ENCODE measurements at places on chromosomes 7 and 10.

GRCh38 chr10:127910464-127910770 is 3.5 kb downstream of the PTPRE start:
- no peak overlapping the region for H3K27ac ChIP-seq
- H3K4me3 ChIP-seq, result no peak overlapping the region
- no peaks in the 10 kb centered on the region for H3K36me3 ChIP-seq
- H3K27me3 ChIP-seq, result peaks cover 8% of the 10 kb centered on the region
- peak; percentile 45 for DNase-seq
- H3K4me1 ChIP-seq, result peaks cover 18% of the 10 kb centered on the region

- no peaks in the 10 kb centered on the region for H3K4me1 ChIP-seq
- no peak overlapping the region for H3K27ac ChIP-seq
- no peaks in the 10 kb centered on the region for H3K27me3 ChIP-seq
- no peaks in the 10 kb centered on the region for H3K36me3 ChIP-seq
These were observed 220.2 kb downstream of the DGKI start for GRCh38 chr7:137626469-137627067.

DNA sequence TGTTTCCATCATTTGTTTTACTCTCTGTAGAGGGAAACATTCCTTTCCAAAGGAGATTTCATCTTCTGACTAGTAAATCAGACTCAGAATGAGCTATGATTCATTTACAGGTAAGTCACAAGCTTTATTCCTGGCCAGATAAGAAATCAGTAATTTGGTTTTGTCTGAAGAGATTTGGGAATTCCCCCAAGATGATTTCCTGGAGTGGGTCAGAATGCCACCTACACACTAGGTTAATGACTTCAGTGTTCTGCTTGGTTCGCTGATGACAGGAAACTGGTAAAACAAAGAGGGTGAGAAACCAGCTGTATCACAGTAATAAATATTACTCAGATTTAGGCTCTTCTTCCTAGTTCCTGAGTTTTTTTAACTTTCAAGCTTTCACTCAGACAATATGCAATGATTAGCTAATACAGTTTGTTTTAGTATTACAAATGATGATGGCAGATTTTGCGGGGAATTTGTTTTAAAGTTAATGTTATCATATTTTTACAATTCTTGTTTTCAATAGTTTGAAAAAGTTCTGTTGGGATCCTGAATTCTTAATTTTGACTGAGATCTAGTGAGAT is 8.3 kb upstream of the ASZ1 start:
- DNase-seq, result no peak
- H3K4me3 ChIP-seq, result no peak overlapping the region
- no peak overlapping the region for H3K27ac ChIP-seq
- H3K27me3 ChIP-seq, result no peaks in the 10 kb centered on the region
- no peaks in the 10 kb centered on the region for H3K36me3 ChIP-seq
- no peaks in the 10 kb centered on the region for H3K4me1 ChIP-seq

DNA sequence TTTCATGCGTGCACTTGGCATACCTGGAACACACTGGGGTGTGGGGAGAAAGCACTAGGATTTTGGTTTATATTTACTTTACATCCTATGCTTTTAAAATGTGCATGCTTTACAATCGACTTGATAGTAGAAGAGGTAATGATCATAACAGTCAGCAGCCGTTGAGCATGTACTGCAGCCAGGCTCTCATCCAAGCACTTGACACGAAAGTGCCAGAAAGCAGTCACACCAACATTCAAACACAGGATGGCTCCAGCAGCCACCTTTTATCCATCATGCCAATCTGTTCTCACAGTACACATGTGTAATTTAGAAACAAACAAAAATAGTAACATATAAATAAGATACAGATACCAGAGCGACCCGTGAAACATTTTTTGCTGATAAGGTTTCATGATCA is 1.2 kb upstream of the FAM241B start:
- H3K36me3 ChIP-seq, result peaks cover 8% of the 10 kb centered on the region
- H3K27me3 ChIP-seq, result peaks cover 22% of the 10 kb centered on the region
- H3K4me1 ChIP-seq, result peaks cover 8% of the 10 kb centered on the region
- H3K27ac ChIP-seq, result no peak overlapping the region
- no peak overlapping the region for H3K4me3 ChIP-seq

DNA sequence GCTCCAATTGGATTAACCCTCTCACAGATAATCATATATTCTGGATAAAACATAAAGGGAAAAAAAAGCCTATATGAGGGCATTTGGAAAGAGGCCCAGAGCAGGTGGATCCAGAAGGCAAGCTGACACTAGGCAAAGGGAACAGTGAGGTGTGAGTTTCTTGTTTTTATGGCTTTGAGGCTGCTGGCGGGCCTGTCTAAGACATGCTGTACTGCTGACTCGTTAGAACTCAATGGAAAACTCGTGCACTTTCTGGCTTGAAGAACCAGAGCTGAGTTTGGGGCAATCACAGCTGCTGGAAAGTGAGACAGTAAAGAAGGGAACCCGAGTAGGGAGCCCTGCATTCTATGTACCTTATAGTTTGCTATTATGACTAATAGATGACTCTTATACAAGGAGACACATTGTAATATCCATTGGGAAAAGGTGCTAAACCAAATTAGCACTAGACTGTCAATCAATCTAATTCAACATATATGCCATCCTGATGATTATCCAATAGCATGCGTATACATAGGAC is 637.1 kb downstream of the GATA3 start:
- DNase-seq, result no peak
- H3K36me3 ChIP-seq, result no peaks in the 10 kb centered on the region
- H3K27me3 ChIP-seq, result no peaks in the 10 kb centered on the region
- no peak overlapping the region for H3K4me3 ChIP-seq
- no peaks in the 10 kb centered on the region for H3K4me1 ChIP-seq

DNA sequence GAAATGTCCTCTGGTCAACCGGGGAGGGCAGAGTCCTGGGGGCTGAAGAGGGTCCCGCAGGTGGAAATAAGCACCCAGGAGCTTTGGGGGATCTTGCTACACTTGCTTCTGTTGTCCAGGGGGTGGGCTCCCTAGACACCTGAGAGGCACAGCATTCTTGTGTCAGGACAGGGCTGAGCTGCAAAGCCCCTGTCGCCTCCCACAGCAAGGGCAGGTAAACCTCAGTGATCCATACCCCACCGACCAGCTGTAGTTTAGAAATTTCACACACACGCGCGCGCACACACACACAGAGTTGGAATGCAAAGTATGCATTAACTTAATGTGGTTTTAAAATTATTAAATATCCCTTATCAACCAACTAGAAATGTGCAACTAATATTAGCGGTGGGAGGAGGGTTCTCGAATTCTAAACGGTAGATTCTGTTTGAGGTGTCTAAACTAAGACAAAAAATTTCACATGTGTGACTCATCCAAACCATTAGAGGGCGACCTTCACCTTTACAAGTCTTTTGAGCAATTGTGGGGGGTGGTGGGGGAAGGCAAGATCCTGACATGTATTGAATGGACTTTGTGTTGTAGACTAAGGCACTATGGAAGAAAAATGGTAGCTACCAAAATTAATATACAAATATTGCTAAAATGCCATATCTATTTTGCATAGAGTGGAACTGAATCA is 34.3 kb upstream of the PTF1A start:
- H3K4me3 ChIP-seq, result no peak overlapping the region
- H3K4me1 ChIP-seq, result peaks cover 6% of the 10 kb centered on the region
- DNase-seq, result peak; percentile 63
- H3K27ac ChIP-seq, result no peak overlapping the region
- no peaks in the 10 kb centered on the region for H3K36me3 ChIP-seq

DNA sequence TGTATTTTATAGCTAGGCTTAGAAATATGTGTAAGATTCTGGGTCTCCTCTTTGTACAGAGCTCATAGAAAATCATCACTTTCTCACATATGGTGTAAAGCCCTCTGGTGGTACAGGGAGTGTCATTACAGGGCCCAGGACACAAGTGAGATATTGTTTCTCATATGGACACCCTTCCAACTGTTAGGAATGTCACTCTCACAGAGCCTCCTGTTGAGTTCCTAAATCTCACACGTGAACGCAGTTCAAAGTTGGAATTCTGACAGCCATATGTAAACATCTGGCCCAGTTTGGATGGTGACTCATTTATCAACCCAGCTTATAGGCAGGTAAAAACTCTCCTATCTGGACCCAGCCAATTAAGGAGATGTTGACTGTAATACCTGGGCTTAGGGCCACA is 35.4 kb upstream of the ZNF107 start:
- no peaks in the 10 kb centered on the region for H3K36me3 ChIP-seq
- H3K27me3 ChIP-seq, result no peaks in the 10 kb centered on the region
- no peaks in the 10 kb centered on the region for H3K4me1 ChIP-seq
- H3K4me3 ChIP-seq, result no peak overlapping the region
- DNase-seq, result no peak

GRCh38 chr10:34626158-34626880 is 188.8 kb downstream of the PARD3 start:
- no peak overlapping the region for H3K4me3 ChIP-seq
- H3K27ac ChIP-seq, result no peak overlapping the region
- no peak for DNase-seq
- peaks cover 8% of the 10 kb centered on the region for H3K4me1 ChIP-seq
- H3K36me3 ChIP-seq, result peaks cover 14% of the 10 kb centered on the region
- no peaks in the 10 kb centered on the region for H3K27me3 ChIP-seq

GRCh38 chr10:118955951-118956801 is 73.3 kb upstream of the NANOS1 start:
- no peaks in the 10 kb centered on the region for H3K36me3 ChIP-seq
- H3K27ac ChIP-seq, result no peak overlapping the region
- no peaks in the 10 kb centered on the region for H3K27me3 ChIP-seq
- no peak overlapping the region for H3K4me3 ChIP-seq

GRCh38 chr7:8594115-8594514 is 160.7 kb downstream of the NXPH1 start:
- H3K27ac ChIP-seq, result no peak overlapping the region
- H3K4me3 ChIP-seq, result no peak overlapping the region
- no peaks in the 10 kb centered on the region for H3K36me3 ChIP-seq
- H3K27me3 ChIP-seq, result no peaks in the 10 kb centered on the region
- H3K4me1 ChIP-seq, result no peaks in the 10 kb centered on the region

DNA sequence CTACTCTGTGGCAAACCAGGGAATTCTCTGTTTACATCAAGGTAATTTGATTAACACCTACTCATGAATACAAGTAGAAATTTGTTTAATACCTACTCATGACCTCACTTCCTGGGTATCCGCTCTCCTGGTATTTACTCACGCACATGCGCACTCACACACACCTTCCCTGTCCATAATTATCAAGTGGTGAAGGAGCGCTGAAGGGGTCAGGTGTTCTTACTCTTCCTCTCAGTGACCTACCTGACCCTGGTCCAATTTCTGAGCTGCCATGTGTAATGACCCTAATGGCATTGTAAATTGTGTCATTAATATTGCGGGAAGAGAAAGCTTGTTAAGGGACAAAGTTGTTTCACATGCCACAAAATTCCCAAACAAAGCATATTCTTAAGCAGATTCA is 41.3 kb upstream of the TRIL start:
- H3K36me3 ChIP-seq, result no peaks in the 10 kb centered on the region
- no peaks in the 10 kb centered on the region for H3K4me1 ChIP-seq
- no peak overlapping the region for H3K27ac ChIP-seq
- DNase-seq, result no peak
- H3K27me3 ChIP-seq, result peaks cover 9% of the 10 kb centered on the region
- H3K4me3 ChIP-seq, result no peak overlapping the region

- no peak overlapping the region for H3K4me3 ChIP-seq
- DNase-seq, result no peak
- H3K36me3 ChIP-seq, result no peaks in the 10 kb centered on the region
- H3K27me3 ChIP-seq, result no peaks in the 10 kb centered on the region
These were observed 86.6 kb downstream of the ADARB2 start for GRCh38 chr10:1650542-1651269.

DNA sequence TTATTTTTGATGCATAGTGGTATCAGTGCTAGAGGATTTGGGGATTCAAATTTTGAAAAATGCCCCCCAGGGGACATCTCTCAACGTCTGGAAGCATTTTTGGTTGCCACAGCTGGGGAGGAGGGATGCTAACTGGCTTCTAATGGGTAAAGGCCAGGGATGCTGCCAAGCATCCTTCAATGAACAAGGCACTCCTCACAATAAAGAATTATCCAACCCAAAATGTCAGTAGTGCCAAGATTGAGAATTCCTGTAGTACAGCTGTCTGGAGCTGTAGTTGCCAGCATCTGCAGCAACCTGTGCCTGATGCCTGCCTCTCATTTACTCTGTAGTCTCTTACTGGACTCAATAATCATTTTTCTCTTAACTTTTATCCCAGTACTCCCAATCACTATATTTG is 53.5 kb downstream of the SEPTIN7 start:
- peaks cover 2% of the 10 kb centered on the region for H3K4me1 ChIP-seq
- H3K36me3 ChIP-seq, result peaks cover 14% of the 10 kb centered on the region
- DNase-seq, result no peak

- no peaks in the 10 kb centered on the region for H3K36me3 ChIP-seq
- no peak for DNase-seq
- peaks cover 5% of the 10 kb centered on the region for H3K27me3 ChIP-seq
- H3K4me3 ChIP-seq, result no peak overlapping the region
These were observed 54.7 kb downstream of the STEAP1B start for GRCh38 chr7:22445140-22445743.

DNA sequence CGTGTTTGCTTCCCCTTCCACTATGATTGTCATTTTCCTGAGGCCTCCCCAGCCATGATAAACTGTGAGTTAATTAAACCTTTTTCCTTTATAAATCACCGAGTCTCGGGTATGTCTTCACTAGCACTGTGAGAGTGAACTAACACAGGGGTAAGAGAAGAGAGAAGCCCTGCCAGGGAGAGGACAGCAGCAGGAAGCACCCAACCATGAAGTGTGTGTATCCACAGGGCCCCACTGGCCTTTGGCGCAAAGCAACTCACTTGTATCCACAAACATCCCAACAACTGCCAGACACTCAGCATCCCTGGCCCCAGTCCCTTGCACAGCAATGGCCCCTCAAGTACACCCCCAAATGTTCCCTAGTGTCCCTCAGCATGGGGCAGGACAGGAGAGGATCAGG is 115.1 kb downstream of the MAD1L1 start:
- H3K36me3 ChIP-seq, result peaks cover 30% of the 10 kb centered on the region
- H3K27ac ChIP-seq, result no peak overlapping the region
- no peak for DNase-seq
- H3K4me1 ChIP-seq, result peaks cover 55% of the 10 kb centered on the region
- H3K4me3 ChIP-seq, result no peak overlapping the region

DNA sequence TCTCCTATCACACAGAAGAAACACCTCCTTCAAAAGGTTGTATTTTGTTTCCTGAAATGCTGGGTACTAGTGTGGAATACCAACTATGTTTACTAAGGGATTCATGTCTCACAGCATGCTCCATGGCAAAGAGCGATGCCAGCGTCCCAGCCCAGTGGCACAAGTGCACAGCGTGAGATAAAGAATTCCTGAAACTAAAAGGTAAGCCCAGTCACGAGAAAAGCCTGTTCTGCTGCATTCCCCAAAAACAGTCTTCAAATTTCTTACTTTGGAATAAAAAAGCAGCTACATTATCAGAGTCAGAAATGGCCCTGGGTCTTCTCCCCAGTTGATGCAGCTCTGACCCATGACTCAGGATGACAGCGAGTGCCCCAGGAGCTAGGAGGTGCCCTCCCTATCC is 53.1 kb upstream of the DDC start:
- no peaks in the 10 kb centered on the region for H3K4me1 ChIP-seq
- H3K27me3 ChIP-seq, result no peaks in the 10 kb centered on the region
- H3K27ac ChIP-seq, result no peak overlapping the region
- peaks cover 60% of the 10 kb centered on the region for H3K36me3 ChIP-seq

GRCh38 chr10:120735773-120736371 is 115.3 kb upstream of the WDR11 start:
- H3K27ac ChIP-seq, result no peak overlapping the region
- no peaks in the 10 kb centered on the region for H3K4me1 ChIP-seq
- no peak overlapping the region for H3K4me3 ChIP-seq
- H3K36me3 ChIP-seq, result no peaks in the 10 kb centered on the region
- DNase-seq, result no peak
